ENCODE measurements at places on chromosomes 3 and 15.

- no peak for DNase-seq
Measured at GRCh38 chr3:133977568-133977967, 52.2 kb downstream of the SLCO2A1 start.

- no peak for DNase-seq
Measured at GRCh38 chr3:46953234-46954010, 23.1 kb downstream of the CCDC12 start.

DNA sequence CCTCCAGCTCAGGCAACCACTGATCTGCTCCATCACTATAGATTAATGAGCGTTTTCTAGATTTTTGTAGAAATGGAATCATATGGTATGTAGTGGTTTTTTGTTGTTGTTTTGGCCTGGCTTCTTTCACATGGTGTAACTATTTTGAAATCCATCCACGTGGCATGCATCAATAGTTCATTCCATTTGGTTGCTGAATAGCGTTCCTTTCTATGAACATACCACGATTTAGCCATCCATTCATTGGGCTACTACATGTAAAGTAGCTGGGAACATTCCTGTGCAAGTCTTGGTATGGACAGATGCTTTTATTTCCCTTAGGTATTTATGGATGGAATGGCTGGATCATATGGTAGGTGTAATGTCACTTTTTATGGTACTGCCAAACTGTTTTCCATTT lies 10.7 kb upstream of the CHSY1 start:
- no peak for DNase-seq

- no peak for DNase-seq
Measured at GRCh38 chr3:16359331-16359730, 94.3 kb downstream of the OXNAD1 start.

DNA sequence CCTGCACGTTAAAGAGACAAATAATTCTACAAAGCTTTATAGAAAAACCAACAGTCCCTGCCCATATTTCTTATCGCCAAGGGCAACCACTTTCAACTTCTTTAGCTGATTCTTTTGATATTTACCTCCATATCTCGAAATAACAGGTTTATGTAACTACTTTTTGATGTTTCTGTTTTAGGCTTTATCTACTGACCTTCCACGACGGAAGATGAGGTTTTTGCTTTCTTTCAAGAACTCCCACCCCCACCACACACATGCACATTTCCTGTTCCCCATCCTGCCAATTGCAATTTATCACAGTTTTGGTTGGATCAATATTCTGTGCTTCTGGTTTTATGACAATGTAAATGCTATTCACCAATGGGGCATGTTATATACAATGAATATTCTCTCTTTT lies 330.4 kb upstream of the ICE2 start:
- DNase-seq = no peak

DNA sequence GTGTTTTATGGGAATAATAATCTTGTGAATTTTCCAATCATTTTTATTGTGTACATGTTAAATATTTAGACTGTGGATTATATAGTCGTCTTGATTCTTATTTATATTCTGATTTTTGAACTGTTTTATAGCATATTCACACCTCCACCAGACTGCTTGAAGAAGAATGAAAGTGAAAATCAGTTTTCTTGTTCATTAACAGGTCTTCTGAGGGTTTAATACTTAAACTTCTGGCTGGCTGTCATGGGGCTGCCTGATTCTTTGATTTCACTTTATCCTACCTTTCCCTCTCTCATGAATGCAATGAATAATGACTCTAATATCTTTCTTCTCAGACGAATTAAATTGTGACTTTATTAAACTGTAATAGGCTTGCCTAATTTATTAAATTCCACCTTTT lies 56.2 kb downstream of the ATP2C1 start:
- DNase-seq = no peak

- DNase-seq = no peak
Measured at GRCh38 chr3:98727638-98728037, 35.5 kb upstream of the ST3GAL6 start.

DNA sequence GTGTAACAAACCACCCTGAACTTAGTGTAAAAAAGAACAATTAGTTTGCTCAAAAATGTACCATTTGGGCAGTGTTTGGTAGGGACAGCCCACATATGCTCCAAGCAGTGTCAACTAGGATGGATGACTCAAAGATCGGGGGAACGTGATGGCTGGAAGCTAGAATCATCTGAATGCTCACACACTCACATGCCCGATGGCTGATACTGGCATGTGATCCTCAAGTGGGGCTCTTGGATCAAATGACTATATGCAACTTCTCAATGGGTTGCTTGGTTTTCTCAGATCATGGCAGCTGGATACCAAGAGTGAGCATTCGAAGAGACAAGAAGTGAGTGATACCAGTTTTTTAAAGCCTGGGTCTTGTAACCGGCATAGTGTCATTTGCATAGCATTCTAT lies 335.9 kb upstream of the KCNMB2 start:
- no peak for DNase-seq

DNA sequence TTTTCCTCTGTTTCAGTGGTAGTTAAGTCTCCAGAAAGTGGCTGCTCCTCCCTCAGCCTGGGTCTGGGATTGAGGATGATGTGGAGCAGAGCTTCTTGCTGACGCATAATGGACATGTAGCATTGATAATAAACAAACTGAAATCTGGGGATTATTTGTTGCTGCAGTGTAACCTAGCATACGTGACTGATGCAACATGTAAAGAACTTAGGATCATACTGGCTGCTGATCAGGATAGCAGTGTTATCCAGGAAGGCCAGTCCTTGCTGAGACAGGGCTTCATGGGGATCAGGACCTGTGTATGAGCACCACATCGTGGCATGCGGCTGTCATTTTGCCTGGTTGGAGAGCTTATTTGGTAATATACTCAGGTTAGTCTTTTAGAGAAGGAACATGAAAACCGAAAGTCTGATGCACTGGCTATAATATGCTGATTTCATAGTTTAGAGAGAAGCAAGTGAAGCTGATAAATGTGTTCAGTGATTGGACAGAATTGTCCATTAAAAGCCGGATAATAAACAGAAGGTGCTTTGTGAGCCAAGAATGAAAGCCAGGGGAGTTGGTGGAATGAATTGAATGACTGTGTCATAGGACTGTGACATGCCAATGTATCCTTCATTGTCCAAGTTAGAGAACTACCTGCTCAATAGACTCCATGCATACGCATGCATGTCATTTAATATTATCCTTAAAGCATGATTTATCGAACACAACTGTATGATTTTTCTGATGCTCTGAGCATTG lies 4.1 kb downstream of the MINAR1 start:
- DNase-seq = no peak

GRCh38 chr3:193774272-193774915 lies 181.4 kb downstream of the OPA1 start:
- DNase-seq = no peak

Data from kidney epithelial cell (primary cell).